ENCODE measurements at places on chromosomes 1 and 21.

GRCh38 chr21:26047279-26047967, 123.1 kb downstream of the APP start:
- H3K4me3 ChIP-seq, result no peak overlapping the region
- H3K27ac ChIP-seq, result peak overlapping the region; percentile 44
- H3K4me1 ChIP-seq, result no peaks in the 10 kb centered on the region
- no peaks in the 10 kb centered on the region for H3K36me3 ChIP-seq
- H3K27me3 ChIP-seq, result no peaks in the 10 kb centered on the region

GRCh38 chr1:29230553-29231378, at the start of gene MECR:
Gene MECR (minus strand): TSS chr1:29230934. CDS start chr1:29230906, 28 bp downstream.
- peak within 1 kb of the TSS; percentile 71 for H3K4me3 ChIP-seq
- H3K4me1 ChIP-seq, result no peaks in the 10 kb centered on the region
- DNase-seq, result peak; percentile 91
- H3K27ac ChIP-seq, result peak within 1 kb of the TSS; percentile 83
- H3K36me3 ChIP-seq, result no peaks in the 10 kb centered on the region

- no peaks in the 10 kb centered on the region for H3K4me1 ChIP-seq
- no peak overlapping the region for H3K27ac ChIP-seq
- H3K36me3 ChIP-seq, result no peaks in the 10 kb centered on the region
Observed at GRCh38 chr1:7573481-7573880, 197.6 kb upstream of the VAMP3 start.

- no peak overlapping the region for H3K4me3 ChIP-seq
- no peak overlapping the region for H3K27ac ChIP-seq
- peaks cover 3% of the 10 kb centered on the region for H3K4me1 ChIP-seq
- no peak for DNase-seq
Observed at GRCh38 chr1:7299329-7299799, 471.7 kb upstream of the VAMP3 start.

DNA sequence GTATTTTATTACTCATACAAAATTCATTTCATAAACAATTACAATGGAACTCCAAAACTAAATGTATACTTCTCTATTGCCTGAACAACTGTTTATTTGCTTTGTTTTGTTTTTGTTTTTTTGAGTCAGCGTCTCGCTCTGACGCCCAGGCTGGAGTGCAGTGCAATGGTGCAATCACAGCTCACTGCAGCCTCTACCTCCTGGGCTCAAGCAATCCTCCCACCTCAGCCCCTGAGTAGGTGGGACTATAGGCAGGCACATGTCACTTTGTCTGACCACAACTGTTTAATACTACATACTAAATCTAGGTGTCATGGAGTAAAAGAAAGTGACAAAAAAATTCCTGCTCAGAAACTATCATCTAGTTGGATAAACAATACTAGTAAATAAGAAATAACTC, 49.3 kb downstream of the RAB3GAP2 start:
- H3K27me3 ChIP-seq, result no peaks in the 10 kb centered on the region
- no peaks in the 10 kb centered on the region for H3K4me1 ChIP-seq
- DNase-seq, result no peak
- no peaks in the 10 kb centered on the region for H3K36me3 ChIP-seq

DNA sequence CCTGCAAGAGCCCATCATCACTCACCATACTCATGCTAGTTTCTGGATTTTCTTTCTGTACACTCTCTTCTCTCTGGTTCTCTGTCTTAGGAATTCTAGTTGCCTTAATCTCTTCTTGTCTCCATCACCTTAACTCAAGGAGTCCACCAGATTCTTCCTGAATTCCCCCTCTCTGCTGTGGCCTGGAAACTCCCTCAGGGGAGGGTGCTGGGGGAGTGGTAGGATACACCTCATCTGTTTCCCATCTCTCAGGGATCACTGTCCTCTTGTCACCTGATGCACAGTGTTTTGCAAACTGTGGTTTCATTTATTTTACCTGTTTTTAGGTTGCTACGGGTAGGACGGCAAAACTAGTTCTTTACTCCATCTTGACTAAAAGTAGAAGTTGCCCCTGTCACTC, 6.6 kb upstream of the GNG12 start:
- no peaks in the 10 kb centered on the region for H3K27me3 ChIP-seq
- no peak for DNase-seq
- H3K27ac ChIP-seq, result peak overlapping the region; percentile 35

- no peaks in the 10 kb centered on the region for H3K27me3 ChIP-seq
- no peak for DNase-seq
- H3K4me1 ChIP-seq, result no peaks in the 10 kb centered on the region
Observed at GRCh38 chr1:180934563-180934962, 21.9 kb downstream of the KIAA1614 start.

Measured in breast epithelium (tissue), 4 donors.